Left hindlimb (tissue), 1 donor: ENCODE measurements at places on chromosomes 2 and 18.

GRCh38 chr2:28735511-28735910 lies 16.1 kb upstream of the PPP1CB start:
- DNase-seq, result no peak

GRCh38 chr18:12470382-12471075 lies 62.8 kb downstream of the PRELID3A start:
- DNase-seq, result peak; percentile 29

DNA sequence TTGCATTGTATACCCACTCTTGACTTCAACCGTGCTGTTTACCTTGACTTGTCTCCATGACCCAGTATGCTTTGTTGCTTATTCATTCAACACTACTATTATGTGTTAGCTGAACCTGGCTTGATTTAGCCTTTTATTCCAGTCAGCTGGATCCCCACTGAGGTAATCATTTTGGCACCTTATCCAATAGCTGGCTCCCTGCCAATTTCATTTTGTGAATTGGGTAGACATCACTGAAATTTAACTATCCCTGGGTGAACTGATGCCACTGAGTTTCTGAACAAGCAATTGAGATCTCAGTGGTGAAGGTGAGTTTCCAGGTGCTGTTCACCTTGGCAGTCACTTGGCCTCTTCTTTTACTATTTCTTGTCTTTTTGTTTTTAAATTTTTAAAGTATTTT lies 584.3 kb downstream of the ADCYAP1 start:
- DNase-seq, result no peak

DNA sequence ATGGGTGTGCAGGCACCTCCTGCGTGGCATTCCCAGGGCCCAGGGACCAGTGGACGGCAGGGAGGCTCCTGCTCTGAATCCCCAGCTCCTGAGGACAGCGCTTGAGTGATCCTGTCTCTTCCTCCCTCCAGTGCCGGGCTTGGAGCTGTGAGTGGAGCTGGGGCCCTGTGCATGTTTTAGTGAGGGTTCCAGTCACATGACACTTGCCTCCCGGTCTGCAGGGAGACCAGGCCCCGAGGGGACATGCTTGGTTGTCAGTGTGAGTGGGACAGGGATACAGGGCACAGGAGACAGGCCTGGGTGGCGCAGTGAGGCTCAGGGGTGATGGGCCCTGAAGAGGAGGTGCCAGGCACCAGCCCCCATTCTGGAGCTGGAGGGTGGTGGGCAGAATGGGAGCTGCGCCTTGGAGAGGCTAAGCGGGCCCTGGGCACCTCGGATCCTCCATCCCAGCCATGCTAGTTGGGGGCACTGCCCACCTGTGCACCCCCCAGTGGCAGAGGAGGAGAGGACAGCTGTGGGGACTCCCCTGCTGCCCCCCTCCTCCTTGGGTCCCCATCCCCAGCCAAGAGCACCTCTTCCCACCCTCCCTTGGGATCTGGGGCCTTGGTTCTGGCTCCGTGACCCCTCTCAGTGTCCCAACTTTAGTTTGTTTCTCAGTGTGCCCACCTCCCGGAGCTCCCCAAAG lies 12.0 kb downstream of the ARHGEF4 start:
- no peak for DNase-seq

DNA sequence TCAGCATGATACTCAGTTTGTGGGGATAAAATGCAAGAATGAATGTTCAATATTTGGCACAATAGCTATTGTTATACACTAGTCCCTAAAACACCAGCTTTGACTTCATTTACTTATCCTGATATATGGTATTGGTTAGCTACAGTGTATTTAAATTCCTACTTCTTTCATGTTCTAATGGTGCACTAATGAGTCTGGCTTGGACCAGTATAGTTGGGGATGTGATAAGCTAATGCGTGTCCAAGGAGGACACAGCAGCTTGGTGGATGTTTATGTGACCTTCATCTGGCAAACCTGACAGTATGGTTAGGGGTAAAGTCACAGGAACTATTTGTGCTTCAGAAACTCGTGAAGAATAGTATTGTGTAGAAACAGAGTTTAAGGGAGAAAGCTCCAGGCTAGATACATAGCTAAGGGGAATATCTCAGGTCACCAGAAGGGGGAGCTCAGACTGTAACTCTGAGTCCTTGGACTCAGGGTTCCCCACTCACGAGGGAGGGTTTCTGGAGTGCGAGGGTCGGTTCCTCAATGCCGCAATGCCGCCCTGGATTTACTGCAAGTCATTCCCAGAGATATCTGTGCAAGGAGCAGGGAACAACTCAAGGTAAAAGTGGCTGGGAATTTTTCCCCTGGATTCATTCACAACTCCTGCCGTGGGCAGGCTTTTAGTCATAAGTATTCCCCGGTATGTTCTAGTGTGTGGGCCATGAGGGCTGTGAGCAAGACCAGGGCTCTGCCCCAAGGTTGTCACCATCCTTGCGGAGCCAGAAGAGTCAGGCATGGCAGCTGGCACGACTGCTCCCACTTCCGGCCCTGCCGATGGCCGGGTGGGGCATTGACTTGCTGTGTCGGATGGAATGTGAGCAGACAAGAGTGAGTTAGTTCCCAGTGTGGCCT lies 14.5 kb downstream of the IL1R2 start:
- peak; percentile 34 for DNase-seq

- DNase-seq, result no peak
Measured at GRCh38 chr2:162212366-162212765, 30.9 kb downstream of the FAP start.

GRCh38 chr2:56580242-56580641 lies 396.5 kb downstream of the CCDC85A start:
- no peak for DNase-seq

DNA sequence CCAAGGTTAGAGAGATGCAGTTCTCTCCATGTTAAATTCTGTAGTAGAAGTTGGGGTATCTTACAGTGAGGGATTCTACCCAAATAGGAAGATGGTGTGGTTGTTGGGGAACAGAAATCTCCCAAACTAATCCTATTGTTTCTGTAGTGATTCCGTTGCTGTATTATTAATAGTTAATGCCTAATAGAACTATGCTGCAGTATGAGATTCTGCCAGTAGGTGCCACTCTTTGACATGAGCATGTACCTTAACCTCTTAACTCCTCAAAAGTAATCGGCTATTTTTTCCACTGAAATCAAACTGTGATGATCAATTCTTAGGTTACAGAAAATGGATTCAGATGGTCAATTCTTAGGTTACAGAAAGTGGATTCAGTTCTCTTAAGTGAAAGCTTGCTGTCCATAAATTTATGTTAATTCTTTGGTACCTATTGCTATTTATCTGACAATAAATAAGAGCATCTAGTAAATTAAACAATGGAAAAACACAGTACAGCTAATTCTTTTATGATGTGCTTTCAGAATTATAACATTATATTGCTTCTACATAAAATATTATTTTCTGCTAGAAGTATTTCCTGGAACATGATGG lies 97.9 kb upstream of the DLX2 start:
- DNase-seq, result no peak

DNA sequence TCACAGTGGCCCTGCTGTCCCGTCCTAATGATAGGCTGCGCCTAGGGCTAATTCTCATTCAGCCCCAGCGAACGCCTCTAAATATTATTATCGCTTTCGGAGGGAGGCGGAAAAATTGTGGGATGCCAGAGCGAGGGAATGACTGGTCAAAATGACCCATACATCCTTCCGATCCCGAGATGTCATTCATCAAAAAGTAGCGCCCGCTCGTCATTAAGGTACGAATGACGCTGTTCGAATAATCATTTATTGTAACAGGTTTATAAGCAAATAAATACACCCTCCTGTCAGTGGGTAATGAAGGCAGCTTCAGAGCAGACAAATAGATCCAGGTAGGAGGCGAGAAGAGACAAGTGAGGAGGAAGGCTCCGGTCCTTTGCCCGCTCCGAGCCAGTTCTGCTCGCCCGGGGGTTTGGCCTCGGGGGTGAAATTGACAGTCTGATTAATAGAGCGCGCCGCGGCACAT lies at the start of gene EVX2:
TSS of gene EVX2 (minus strand) at position 167 of the 466 bp plus-strand sequence. CDS start 186 bp downstream, outside the sequence.
- DNase-seq, result peak; percentile 25
